HT1080 (cell line): ENCODE measurements at places on chromosomes 7 and 10. TPM values are rescaled to one million over a fixed set of nuclear protein-coding genes. Genes with fewer than 3 reads are reported as not detected.

The MYL10 gene
- not detected in 2 replicates for total RNA-seq

The STAG3 gene
- total RNA-seq, result 0.10 and 0.23 TPM in 2 replicates

The SPAG6 gene
- not detected in 2 replicates for total RNA-seq

The SCART1 gene
- total RNA-seq, result 0.80 and 1.3 TPM in 2 replicates

The FAM25G gene
- not detected in 2 replicates for total RNA-seq
